Stimulated activated CD4-positive, alpha-beta T cell treated with anti-CD3 and anti-CD28 coated beads, Interleukin-4, amount 100 ng/mL, for 4 hours (primary cell): ENCODE measurements at places on chromosomes 6 and 20.

GRCh38 chr20:6599876-6600735 is 167.4 kb upstream of the BMP2 start:
- DNase-seq: no peak

- DNase-seq: no peak
These were observed 33.5 kb upstream of the RIMS4 start for GRCh38 chr20:44843876-44844275.

GRCh38 chr6:168660400-168660945 is 219.5 kb downstream of the SMOC2 start:
- DNase-seq: no peak

DNA sequence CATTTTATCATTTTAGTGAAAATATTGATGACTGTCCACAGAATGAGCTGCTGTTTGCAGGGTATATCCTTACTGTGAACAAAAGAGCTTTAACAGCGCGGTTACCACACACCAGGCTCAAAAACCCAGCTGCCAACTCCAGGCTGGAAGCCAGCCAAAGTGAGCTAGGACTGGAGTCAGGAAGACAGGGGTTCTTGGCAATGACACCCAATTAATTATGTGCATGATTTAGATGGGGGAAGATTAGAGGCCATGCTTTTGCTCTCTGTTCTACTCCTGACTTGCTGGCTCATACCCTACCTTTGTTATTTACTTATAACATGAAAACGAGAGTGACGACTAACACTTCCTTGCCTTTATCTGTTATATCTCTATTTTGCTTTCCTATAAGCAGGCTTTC is 128.9 kb upstream of the SHLD1 start:
- DNase-seq: no peak
